Esophagus muscularis mucosa (tissue), 4 donors: ENCODE measurements at places on chromosomes 7 and 10. TPM values are rescaled to one million over a fixed set of nuclear protein-coding genes. Genes with fewer than 3 reads are reported as not detected.

- no peaks in the 10 kb centered on the region for H3K27me3 ChIP-seq
- no peak overlapping the region for H3K4me3 ChIP-seq
- DNase-seq, result no peak
- no peaks in the 10 kb centered on the region for H3K4me1 ChIP-seq
- no peak overlapping the region for H3K27ac ChIP-seq
Observed at GRCh38 chr7:89554209-89554608, 600.1 kb upstream of the STEAP1 start.

GRCh38 chr10:132528064-132528691 is 9.4 kb upstream of the INPP5A start:
- H3K36me3 ChIP-seq, result no peaks in the 10 kb centered on the region
- no peaks in the 10 kb centered on the region for H3K27me3 ChIP-seq
- no peak overlapping the region for H3K4me3 ChIP-seq
- peaks cover 21% of the 10 kb centered on the region for H3K4me1 ChIP-seq
- H3K27ac ChIP-seq, result peak overlapping the region; percentile 27

DNA sequence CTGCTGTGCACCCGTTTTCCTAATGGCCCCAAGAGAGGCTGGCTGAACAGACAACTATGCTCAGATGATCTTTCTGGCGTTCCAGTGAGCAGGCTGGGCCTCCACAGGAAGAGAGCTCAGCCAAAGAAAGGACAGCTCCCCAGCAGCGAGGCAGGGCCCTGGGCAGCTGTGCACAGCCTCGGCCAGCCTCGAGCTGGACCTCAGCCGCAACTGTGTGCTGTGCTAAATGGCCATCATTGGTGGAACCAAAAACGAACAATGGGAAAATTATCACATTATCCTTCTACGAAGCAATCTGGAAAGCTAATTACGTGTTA is 97.5 kb downstream of the CTBP2 start:
- H3K36me3 ChIP-seq, result no peaks in the 10 kb centered on the region
- H3K4me3 ChIP-seq, result no peak overlapping the region
- no peaks in the 10 kb centered on the region for H3K27me3 ChIP-seq

GRCh38 chr10:119308551-119309422 is 101.4 kb downstream of the GRK5 start:
- no peaks in the 10 kb centered on the region for H3K27me3 ChIP-seq
- no peak overlapping the region for H3K4me3 ChIP-seq
- H3K4me1 ChIP-seq, result peaks cover 82% of the 10 kb centered on the region
- H3K36me3 ChIP-seq, result no peaks in the 10 kb centered on the region

DNA sequence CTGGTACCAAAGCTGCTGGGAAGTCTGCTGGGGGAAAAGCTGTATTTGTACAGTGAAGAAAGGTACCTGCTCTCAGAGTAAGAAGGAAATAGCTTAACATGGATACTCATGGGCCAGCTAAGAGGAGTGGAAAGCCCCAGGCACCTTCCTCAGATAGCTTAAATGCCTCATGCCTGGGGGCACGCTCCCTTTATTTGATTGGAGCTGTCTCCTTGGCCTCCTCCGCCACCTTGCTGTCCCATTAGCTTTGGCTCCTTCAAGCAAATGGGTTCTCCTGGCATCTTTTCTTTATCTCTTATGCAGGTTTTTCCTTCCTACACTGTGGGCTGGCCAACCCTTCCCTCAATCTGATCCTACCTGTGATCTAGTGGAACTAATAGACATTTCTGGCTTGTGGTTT is 318.5 kb downstream of the SH2D4B start:
- H3K4me3 ChIP-seq, result no peak overlapping the region
- H3K27ac ChIP-seq, result no peak overlapping the region
- no peaks in the 10 kb centered on the region for H3K36me3 ChIP-seq
- H3K4me1 ChIP-seq, result no peaks in the 10 kb centered on the region

DNA sequence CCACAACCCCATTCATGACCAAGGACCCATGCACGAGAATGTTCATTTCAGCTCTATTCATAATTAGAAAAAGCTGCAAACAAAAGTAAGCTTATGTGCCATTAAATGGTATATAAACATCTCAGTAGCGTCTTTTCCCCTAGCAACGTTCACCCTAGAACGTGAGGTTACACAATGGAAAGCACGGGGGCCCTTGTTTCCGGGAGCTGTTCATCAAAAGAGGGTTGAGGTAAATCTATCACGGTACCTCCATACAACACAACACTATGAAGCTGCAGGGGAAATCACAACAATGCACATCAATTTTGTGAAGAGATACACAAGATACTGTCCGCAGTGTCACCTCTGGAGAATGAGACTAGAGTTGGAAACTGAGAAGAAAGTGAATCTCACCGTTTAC is 80.9 kb upstream of the DDC start:
- H3K27me3 ChIP-seq, result no peaks in the 10 kb centered on the region
- no peaks in the 10 kb centered on the region for H3K4me1 ChIP-seq
- DNase-seq, result no peak
- no peak overlapping the region for H3K4me3 ChIP-seq
- H3K36me3 ChIP-seq, result peaks cover 4% of the 10 kb centered on the region

GRCh38 chr7:91239772-91240171 is 24.5 kb upstream of the FZD1 start:
- H3K27me3 ChIP-seq, result no peaks in the 10 kb centered on the region
- H3K4me3 ChIP-seq, result no peak overlapping the region
- H3K36me3 ChIP-seq, result no peaks in the 10 kb centered on the region
- peaks cover 9% of the 10 kb centered on the region for H3K4me1 ChIP-seq
- peak overlapping the region; percentile 33 for H3K27ac ChIP-seq

- H3K4me3 ChIP-seq, result no peak overlapping the region
- no peaks in the 10 kb centered on the region for H3K27me3 ChIP-seq
- no peak overlapping the region for H3K27ac ChIP-seq
- no peaks in the 10 kb centered on the region for H3K4me1 ChIP-seq
- no peak for DNase-seq
Observed at GRCh38 chr10:35532141-35532540, 73.0 kb upstream of the GJD4 start.

GRCh38 chr7:158369290-158369689 is 218.3 kb downstream of the PTPRN2 start:
- H3K4me3 ChIP-seq, result no peak overlapping the region
- peaks cover 38% of the 10 kb centered on the region for H3K27me3 ChIP-seq
- no peak for DNase-seq
- no peaks in the 10 kb centered on the region for H3K36me3 ChIP-seq
- H3K27ac ChIP-seq, result no peak overlapping the region
- no peaks in the 10 kb centered on the region for H3K4me1 ChIP-seq

GRCh38 chr10:11215471-11215870 is 197.8 kb downstream of the CELF2 start:
- no peak for DNase-seq
- H3K4me3 ChIP-seq, result no peak overlapping the region
- H3K27me3 ChIP-seq, result no peaks in the 10 kb centered on the region

DNA sequence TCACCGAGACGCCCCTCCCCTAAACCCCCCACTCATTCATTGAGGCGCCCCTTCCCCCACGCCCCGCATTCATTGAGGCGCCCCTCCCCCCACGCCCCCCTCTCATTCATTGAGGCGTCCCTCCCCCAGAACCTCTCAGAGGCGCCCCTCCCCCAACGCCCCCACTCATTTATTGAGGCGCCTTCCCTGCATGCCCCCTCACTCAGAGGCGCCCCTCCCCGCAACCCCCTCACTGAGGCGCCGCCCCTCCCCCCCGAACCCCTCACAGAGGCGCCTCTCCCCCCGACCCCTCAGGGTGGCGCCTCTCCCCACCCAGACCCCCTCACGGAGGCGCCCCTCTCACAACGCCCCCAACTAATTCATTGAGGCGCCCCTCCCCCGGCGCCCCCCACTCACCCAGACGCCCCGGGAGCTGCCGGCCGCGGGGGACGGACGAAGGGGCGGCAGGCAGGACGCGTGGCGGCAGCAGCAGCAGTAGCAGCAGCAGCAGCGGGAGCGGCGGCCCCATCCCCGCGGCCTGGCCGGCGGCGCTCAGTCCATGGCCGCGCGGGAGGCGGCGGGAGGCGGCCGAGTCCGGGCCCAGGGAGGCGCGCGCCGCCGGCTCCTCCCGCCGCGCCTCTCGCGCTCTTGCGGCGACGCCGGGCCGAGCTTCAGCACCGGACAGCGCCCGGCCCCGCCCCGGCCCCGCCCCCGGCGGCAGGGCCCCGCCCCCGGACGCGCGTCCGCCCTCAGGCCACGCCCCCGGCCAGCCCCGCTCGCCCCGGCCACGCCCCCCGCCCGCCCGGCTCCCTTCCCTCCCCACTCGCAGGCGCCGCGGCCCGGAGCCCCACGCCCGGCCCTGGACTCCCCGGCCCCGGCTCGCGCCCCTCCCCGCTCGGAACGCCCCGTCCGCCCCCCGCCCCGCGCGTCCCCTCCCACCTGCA is at the start of gene PTPRN2:
TSS of gene PTPRN2 (minus strand) at position 662 of the 923 bp plus-strand sequence.
- H3K36me3 ChIP-seq, result no peaks in the 10 kb centered on the region
- H3K4me1 ChIP-seq, result peaks cover 20% of the 10 kb centered on the region
- H3K27me3 ChIP-seq, result peaks cover 4% of the 10 kb centered on the region
- no peak within 1 kb of the TSS for H3K27ac ChIP-seq

DNA sequence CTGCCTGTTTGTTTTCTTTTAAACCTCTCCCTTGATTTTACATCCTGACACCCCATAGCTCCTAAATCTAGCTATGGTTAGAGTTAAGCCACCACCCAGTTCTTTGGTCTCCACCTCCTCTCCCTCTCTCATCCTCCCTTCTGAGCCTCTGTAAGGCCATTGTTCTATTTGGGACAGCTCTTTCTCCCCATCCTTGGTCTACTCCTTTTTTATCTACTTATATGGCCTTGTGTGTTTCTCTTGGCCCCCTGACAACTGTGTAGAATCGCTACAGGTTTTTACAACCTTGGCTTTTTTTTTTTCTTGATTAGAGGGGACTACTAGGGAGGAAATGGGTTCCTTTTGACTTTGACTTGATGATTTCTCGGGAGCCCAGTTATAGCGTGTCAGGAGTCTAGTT is 3.4 kb upstream of the ITIH5 start:
- DNase-seq, result no peak
- no peak overlapping the region for H3K27ac ChIP-seq
- H3K4me3 ChIP-seq, result no peak overlapping the region
- H3K4me1 ChIP-seq, result peaks cover 21% of the 10 kb centered on the region
- H3K27me3 ChIP-seq, result no peaks in the 10 kb centered on the region
- H3K36me3 ChIP-seq, result no peaks in the 10 kb centered on the region

GRCh38 chr10:132809232-132810140 is 23.5 kb upstream of the NKX6-2 start:
- no peaks in the 10 kb centered on the region for H3K36me3 ChIP-seq
- H3K4me3 ChIP-seq, result no peak overlapping the region
- no peak for DNase-seq
- H3K27ac ChIP-seq, result no peak overlapping the region

GRCh38 chr10:62760401-62760800 is 44.1 kb upstream of the ADO start:
- peaks cover 14% of the 10 kb centered on the region for H3K4me1 ChIP-seq
- H3K27me3 ChIP-seq, result no peaks in the 10 kb centered on the region
- H3K4me3 ChIP-seq, result no peak overlapping the region
- no peaks in the 10 kb centered on the region for H3K36me3 ChIP-seq
- peak overlapping the region; percentile 28 for H3K27ac ChIP-seq

GRCh38 chr10:129768437-129769355 is 195.4 kb downstream of the EBF3 start:
- no peak overlapping the region for H3K4me3 ChIP-seq
- H3K36me3 ChIP-seq, result no peaks in the 10 kb centered on the region
- H3K4me1 ChIP-seq, result no peaks in the 10 kb centered on the region
- H3K27me3 ChIP-seq, result no peaks in the 10 kb centered on the region

DNA sequence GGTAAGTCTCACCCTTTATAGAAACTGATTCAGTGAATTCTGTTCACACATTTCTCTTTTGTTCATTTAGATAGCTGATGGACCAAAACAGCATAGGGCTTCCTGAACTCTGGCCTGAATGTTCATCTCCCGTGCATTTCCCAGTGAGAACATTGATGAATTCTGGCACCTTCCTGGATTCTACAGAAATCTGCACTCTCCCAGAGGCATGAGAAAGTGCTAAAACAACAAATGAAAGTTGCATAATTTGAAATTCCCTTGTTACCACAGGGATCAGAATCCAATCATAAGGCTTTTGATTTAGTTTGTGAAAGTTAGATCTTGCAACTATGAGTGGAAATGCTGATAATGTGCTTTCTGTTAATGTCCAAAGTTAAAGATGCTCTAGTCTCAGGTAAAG is 29.7 kb upstream of the SCIN start:
- no peaks in the 10 kb centered on the region for H3K27me3 ChIP-seq
- H3K36me3 ChIP-seq, result no peaks in the 10 kb centered on the region
- H3K4me3 ChIP-seq, result no peak overlapping the region
- no peaks in the 10 kb centered on the region for H3K4me1 ChIP-seq

- H3K36me3 ChIP-seq, result no peaks in the 10 kb centered on the region
- DNase-seq, result no peak
- H3K27ac ChIP-seq, result peak within 1 kb of the TSS; percentile 64
- peak within 1 kb of the TSS; percentile 70 for H3K4me3 ChIP-seq
Observed at GRCh38 chr10:15719899-15720634, at the start of gene ITGA8. Gene ITGA8, minus strand, starts transcription at chr10:15719922. Its CDS starts 151 bp downstream, at chr10:15719771.

DNA sequence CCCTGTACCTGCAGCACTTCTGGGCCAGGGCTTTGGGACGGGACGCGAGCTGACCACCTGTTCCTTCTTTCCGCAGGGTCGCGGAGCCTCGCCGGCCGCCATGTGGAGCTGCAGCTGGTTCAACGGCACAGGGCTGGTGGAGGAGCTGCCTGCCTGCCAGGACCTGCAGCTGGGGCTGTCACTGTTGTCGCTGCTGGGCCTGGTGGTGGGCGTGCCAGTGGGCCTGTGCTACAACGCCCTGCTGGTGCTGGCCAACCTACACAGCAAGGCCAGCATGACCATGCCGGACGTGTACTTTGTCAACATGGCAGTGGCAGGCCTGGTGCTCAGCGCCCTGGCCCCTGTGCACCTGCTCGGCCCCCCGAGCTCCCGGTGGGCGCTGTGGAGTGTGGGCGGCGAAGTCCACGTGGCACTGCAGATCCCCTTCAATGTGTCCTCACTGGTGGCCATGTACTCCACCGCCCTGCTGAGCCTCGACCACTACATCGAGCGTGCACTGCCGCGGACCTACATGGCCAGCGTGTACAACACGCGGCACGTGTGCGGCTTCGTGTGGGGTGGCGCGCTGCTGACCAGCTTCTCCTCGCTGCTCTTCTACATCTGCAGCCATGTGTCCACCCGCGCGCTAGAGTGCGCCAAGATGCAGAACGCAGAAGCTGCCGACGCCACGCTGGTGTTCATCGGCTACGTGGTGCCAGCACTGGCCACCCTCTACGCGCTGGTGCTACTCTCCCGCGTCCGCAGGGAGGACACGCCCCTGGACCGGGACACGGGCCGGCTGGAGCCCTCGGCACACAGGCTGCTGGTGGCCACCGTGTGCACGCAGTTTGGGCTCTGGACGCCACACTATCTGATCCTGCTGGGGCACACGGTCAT is 13.3 kb downstream of the GPR146 start:
- H3K4me1 ChIP-seq, result peaks cover 65% of the 10 kb centered on the region
- H3K27me3 ChIP-seq, result no peaks in the 10 kb centered on the region
- DNase-seq, result no peak
- no peak overlapping the region for H3K27ac ChIP-seq
- H3K4me3 ChIP-seq, result no peak overlapping the region

Gene SPDYE11
- total RNA-seq, result not detected

Gene POLR3A
- 12.8 TPM for total RNA-seq

Gene PNLIPRP3
- total RNA-seq, result 0.17 TPM

Gene POU6F2
- not detected for total RNA-seq

Gene ACSM6
- not detected for total RNA-seq

Gene MRC1
- 21.9 TPM for total RNA-seq

Gene ADAMTS14
- 0.13 TPM for total RNA-seq

Gene C10orf95
- total RNA-seq, result not detected

Gene TBL2
- 47.2 TPM for total RNA-seq

Gene OLAH
- total RNA-seq, result 2.6 TPM

Gene SORBS1
- total RNA-seq, result 2,231 TPM

Gene CPN1
- not detected for total RNA-seq

Gene NOS3
- 3.7 TPM for total RNA-seq

Gene SKIDA1
- 2.9 TPM for total RNA-seq

Gene NYAP1
- total RNA-seq, result 2.1 TPM

Gene RNF133
- total RNA-seq, result 0.78 TPM

Gene GIMAP1
- total RNA-seq, result 6.8 TPM

Gene CALML5
- not detected for total RNA-seq
